ENCODE measurements at places on chromosomes 6 and 20. TPM values are rescaled to one million over a fixed set of nuclear protein-coding genes. Genes with fewer than 3 reads are reported as not detected.

The EMILIN3 gene
- total RNA-seq = 3.1 TPM

DNA sequence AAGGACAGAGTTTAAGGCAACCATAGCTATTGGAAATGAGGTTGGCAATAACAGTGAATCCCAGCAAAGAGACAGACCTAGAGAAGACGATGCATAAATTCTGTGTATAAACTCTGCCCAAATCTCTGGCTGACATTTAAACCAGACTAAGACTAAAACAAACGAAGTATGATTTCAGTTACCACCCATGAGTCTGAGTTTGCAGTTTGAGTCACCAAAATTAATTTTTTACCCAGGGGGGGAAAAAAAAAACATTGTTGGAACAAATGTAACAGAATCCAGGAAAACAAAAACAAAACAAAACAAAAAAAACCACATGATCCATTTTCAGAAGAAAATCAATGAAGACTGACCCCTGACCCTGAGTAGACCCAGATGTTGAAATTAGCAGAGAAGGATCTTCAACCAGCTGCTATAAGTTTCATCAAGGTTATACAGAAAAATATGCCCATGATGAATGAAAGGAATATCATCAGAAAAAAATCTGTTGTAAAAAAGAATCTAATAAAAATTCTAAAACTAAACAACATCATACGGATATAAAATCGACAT lies 190.8 kb downstream of the GMDS start:
- no peak for DNase-seq

- peak; percentile 57 for DNase-seq
Observed at GRCh38 chr20:9389346-9389745, 125.0 kb upstream of the LAMP5 start.

- no peak for DNase-seq
Observed at GRCh38 chr6:27242589-27243265, 4.8 kb upstream of the PRSS16 start.

The KHDC1 gene
- total RNA-seq = 18.7 TPM

DNA sequence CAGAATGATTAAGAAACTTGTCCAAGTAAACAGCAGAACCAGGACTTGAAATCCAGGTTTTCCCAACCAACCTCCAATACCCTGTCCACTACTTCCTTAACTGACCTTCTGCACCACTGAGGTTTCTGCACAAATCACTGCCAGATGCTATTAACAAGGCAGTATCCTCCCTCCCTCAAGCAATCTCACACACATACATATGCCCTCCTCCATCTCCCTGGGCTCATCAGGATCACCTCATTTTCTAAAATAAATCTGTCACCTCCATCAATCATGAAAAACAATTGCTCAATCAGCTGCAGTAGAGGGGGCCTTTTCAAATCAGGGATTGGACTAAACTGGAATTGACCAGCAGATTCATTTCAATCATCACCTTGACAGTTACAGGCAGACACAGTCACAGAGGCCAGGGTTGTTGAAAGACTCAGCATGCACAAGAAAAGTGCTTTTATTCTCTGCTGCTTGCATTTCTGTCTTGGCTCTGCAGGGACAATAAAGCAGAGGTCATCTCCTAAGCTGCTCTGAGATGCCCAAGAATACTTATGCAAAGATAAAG lies 539.4 kb downstream of the PTPRT start:
- no peak for DNase-seq

DNA sequence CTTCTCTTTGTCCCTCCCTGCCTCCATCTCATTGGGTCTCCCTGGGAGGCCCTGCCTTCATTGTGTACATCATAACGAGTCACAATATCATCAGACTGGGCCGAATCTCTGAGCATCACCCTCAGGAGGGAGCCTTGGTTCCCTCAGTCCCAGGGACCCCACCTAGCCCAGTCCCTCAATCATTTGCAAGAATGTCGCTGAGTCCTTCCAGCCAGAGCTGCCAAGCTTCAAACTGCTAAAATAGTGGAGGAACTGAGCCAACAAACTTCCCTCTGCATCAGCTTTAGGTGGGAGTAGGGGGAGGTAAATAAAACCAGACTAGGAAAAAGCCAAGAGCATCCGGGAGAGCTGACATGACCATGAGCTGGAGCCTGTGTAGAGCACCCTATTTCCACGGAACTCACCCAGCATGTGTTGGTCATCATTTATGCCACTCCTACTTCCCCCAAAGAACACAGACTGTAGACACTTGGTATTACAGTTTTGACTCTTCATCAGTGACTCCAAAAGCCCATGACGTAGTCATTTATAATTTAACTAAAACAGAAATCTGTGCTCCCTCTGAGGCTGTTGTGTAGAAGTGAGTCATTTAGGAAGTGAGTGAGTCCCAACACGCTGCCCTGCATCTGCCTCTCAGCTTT lies 28.8 kb upstream of the IL17A start:
- DNase-seq = no peak

Measured in stomach (tissue), 19 donors.